ENCODE measurements at places on chromosomes 2 and 18.

DNA sequence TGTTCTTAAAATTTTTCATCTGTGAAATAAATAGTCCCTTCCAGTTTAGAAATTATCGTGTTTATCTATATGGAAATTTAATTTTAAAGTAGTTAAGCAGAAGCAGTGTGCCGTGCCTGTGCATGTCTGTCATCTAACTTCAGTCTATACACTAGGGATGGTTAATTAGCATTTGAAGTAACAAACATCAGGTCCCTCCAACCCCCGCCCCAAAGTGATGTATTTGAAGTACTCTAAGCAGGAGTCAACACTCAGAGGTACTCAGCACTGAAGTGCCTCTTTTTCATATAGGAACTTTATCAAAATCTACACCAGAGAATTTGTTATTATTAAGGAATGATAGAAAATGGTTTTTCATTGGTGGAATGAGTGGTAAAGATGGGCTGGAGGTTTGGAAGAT is 33.0 kb downstream of the LANCL1 start:
- DNase-seq = no peak

DNA sequence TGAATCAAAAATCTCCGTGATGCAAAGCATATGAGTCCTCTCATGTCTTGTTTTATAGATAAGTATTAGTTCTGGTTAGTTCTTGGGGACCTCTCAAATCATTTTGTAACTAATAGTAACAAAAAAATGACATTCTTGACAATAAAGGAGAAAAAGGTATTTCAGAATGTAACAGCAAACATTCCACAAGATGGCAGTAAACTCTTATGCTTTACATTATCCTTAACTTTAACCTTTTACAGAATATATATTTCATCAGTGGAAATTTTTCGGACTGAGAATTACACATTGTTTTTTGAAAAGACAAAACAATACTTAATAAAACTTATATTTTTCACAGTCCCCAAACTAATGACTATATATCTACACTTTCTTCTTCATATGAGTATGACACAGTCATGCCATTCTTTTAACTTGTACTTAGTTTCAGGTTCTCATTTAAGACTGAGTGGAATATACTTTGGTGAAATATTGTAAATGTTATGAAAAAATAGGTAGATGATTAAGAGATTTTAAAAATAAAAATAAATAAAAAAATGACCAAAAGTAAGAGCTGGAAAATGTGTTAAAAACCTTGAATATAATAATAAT is 142.9 kb upstream of the NXPH2 start:
- no peak for DNase-seq

- no peak for DNase-seq
These were observed 108.4 kb downstream of the IRS1 start for GRCh38 chr2:226691255-226691654.

DNA sequence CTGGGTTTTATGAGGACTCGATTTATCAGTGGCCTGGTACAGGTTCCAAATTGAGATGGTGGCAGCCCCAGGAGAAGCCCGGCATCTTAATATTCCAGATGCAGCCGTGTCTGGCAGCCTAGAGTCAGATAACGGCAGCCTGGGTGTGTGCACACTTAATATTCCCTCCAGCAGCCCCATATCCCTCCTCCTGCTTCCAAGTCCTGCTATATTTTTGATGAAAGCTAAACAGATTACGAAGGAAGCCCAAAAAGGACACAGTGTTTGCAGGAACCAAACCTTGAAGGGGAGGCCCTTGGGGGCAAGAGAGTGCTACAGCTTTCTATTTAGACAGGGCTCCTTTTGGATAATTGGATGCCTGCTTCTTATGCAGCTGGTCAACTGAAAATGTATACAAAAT is 25.1 kb upstream of the ALK start:
- DNase-seq = no peak

DNA sequence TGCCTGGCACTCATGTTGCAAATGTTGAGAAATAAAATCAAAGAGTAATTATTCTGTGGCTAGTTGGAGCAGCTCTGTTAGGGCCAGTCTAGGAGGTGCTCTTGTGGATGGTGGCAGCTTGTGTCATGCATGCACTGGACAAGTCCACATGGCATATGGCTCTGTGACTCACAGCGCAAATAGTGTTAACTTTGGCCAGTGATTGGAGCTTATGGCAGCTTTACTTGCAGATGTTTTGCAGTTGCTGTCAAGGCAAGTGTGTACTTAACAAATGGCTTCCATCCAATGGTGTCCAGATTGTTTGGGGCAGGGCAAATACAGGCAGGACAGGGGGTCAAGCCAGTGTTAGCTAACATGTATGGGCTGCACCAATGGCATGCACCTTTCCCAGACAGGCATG is 26.1 kb upstream of the TMX3 start:
- no peak for DNase-seq

DNA sequence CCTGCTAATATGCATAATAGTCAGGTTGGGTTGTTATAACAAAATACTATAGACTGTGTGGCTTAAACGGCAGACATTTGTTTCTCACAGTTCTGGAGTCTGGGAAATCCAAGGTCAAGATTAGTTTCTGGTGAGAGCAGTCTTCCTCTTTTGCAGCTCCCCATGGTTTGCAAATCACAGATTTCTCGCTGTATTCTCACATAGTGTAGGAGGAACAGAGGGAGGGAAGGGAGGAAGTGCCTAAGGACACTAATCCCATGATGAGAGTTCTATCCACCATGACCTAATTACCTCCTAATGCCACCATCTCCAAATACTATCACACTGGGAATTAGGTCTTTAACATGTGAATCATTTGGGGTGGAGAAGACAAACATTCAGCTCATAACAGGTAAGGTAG is 20.1 kb upstream of the PTH2R start:
- DNase-seq = no peak

- no peak for DNase-seq
These were observed 72.8 kb downstream of the DDX1 start for GRCh38 chr2:15664273-15665066.

DNA sequence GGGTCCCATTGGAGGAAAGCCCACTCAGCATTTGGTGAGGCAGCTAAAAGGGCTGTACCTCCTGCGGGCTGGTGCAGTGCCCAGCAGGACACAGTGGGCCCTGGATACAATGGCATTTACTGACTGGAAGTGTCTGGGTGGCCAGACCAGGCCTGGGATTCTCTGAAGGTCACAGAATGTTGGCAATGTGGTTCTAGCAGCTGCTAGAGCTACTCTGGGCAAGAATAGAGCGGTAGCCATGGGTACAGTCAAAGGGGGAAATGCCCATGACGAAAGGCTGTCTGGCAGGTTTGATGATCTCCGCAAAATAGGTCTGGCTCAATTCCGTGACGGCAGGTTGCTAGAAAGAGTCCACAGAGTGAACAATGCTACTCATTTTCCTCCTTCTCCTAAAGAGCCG is 241.8 kb downstream of the AFF3 start:
- no peak for DNase-seq

GRCh38 chr2:234137400-234138014 is 87.0 kb downstream of the SPP2 start:
- DNase-seq = no peak

DNA sequence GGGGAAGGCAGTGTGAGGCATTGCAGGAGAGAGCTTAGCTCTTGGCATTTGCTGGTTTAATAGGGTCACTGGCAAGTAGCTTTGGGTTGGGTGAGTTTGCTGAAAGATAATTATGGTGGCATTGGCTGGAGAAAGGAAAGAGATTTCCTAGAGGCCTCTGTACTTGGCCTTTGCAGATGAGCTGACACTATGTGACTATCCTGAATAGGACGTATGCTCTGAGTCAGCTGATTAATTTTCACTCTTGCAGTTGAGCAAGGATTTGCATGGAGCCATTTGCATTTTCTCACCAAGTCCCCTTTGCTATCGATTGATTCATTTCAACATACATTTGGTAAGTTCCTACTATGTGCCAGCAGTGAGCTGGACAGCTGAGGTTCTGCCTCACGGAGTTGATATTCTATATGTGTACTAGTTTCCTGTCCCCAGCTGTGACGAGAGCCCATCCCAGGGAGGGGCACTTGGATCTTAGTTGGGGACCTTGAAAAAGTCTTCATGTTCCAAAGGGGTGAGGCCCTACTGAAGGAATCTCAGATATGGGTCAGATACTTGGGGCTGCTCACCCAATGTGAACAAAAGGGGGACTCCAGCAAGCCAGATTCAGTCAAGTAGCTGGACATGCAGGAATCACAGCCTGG is 245.7 kb downstream of the LOXHD1 start:
- DNase-seq = no peak

DNA sequence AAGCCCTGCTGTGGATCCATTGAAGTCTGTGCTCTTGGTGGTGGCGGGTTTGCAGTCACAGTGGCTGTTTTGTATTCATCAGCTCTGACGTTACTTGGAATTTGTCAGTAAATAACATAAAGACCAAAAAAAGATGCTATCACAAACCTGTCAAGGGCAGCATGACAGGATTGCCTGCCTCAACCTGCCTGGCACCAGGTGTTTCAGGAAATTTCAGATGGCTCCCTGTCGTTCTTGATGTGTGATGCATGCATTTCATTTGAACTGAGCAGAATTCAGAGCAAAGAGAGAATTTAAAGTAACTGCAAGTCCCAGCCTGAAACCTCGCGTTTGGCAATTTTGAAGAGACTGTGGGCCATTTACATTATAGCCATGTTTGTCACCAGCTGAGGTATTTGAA is 50.3 kb upstream of the EPC2 start:
- DNase-seq = no peak

GRCh38 chr2:165371356-165371755 is 98.1 kb upstream of the CSRNP3 start:
- no peak for DNase-seq

DNA sequence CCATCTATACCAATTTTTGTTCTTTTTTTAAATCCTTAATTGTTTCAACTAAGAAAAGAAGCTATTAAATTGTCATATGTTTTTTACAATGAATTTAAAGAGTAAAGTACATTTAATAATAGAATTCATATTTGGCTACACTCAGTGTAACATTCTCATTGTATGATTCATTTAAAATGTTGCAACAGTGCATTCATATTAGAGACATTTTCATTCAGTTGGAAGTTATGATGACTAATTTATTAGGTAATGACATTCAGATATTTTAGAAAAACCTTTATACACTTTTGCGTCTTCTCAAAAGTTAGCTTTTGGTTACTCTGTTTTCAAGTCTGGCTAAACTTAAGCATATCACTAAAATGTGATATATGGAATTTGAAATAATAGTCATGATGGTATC is 887.5 kb upstream of the NRXN1 start:
- DNase-seq = no peak

- no peak for DNase-seq
These were observed 219.6 kb downstream of the PDE1A start for GRCh38 chr2:182207049-182207746.

GRCh38 chr2:28752631-28753376 is 1.2 kb downstream of the PPP1CB start:
- no peak for DNase-seq

- DNase-seq = no peak
These were observed 19.8 kb downstream of the FZD5 start for GRCh38 chr2:207749873-207750272.

DNA sequence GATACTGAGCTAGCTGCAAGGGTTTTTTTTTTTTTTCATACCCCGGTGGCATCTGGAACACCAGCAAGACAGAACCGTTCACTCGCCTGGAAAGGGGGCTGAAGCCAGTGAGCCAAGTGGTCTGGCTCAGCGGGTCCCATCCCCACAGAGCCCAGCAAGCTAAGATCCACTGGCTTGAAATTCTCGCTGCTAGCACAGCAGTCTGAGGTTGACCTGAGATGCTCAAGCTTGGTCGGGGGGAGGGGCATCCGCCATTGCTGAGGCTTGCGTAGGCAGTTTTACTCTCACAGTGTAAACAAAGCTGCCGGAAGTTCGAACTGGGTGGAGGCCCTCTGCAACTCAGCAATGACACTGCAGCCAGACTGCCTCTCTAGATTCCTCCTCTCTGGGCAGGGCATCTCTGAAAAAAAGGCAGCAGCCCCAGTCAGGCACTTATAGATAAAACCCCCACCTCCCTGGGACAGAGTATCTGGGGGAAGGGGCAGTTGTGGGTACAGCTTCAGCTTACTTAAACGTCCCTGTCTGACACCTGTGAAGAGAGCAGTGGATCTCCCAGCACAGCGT is 5.1 kb upstream of the MIB1 start:
- no peak for DNase-seq

DNA sequence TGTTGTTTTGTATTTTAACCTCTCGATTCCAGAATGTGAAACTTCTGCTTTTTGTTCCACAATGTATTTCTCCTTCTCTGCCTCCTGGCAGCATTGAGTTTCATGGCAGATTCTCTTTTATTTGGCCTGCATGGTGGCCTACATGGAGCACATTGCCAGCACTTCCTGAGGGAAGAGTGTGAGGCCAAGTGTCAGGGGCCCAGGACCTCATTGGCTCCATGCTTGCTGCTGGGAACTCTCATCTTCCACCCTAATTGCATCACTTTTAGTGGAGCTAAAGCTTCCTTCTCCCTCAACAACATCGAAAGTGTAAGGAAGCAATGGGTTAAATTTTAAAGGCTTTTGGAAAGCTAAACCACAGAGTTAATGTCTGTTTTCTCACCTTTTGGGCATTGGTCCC is 9.5 kb downstream of the TRIB2 start:
- no peak for DNase-seq

- no peak for DNase-seq
These were observed 334.5 kb upstream of the MMADHC start for GRCh38 chr2:149921911-149922616.

DNA sequence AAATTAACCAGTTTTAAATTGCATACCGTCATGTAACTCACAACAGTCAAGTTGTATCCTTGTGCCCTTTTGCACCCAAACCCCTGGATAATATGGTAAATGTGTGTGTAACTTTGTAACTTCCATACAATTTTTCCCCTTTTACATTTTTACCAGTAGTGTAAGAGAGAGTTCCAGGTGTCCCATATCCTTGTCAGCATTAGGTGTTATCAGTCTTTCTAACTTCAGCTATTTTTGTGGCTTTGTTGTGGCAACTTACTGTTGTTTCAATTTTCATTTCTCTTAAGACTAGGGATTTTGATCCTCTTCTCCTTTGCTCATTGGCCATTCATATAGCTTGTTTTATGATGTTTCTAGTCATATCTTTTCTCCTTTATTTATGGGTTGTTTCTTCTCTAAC is 94.6 kb downstream of the LCLAT1 start:
- no peak for DNase-seq

GRCh38 chr2:238874330-238875050 is 26.6 kb downstream of the TWIST2 start:
- DNase-seq = no peak

- peak; percentile 79 for DNase-seq
These were observed 8.5 kb downstream of the HES6 start for GRCh38 chr2:238231251-238231793.

GRCh38 chr2:71742953-71743601 is 289.7 kb downstream of the DYSF start:
- DNase-seq = no peak

GRCh38 chr18:50282521-50283335 is 1.4 kb upstream of the MBD1 start:
- no peak for DNase-seq

- DNase-seq = no peak
These were observed 96.1 kb upstream of the LMAN1 start for GRCh38 chr18:59454909-59455727.

GRCh38 chr2:136067897-136068580 is 49.9 kb downstream of the CXCR4 start:
- DNase-seq = no peak

- no peak for DNase-seq
These were observed at the start of gene TNFAIP6 for GRCh38 chr2:151357359-151357758. TSS of gene TNFAIP6 (plus strand) at chr2:151357592. CDS start at chr2:151357667, 75 bp downstream.

Data from stimulated activated naive CD8-positive, alpha-beta T cell treated with anti-CD3 and anti-CD28 coated beads, Interleukin-15, Interleukin-2, amounts not matched to agents 100 U/mL and 50 U/mL, for 24 hours (primary cell).